ENCODE measurements at places on chromosomes 13 and 19.

DNA sequence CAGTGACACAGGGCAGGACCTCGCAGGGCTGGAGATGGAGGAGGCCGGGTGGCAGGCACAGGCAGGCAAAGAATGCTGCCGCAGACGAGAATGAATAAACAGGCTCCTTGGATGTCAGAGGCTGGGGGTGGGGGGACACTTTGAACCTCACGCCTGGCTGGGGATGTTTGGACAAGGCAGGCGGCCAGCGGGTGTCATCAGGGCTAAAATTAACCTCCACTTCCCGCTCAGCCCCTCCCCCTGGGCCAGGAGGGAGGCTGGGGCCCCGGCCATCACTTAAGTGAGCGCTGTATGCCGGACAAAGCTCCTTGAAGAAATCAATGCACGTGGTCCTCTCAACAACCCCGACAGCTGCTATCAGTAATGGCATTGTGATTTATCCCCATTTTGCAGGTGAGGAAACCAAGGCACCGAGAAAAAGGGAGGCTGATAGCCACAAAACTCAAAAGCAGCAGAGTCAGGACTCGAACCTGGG lies 10.3 kb upstream of the FUT5 start:
- DNase-seq, result peak; percentile 82

GRCh38 chr13:54449922-54450321 lies 1421.3 kb downstream of the OLFM4 start:
- no peak for DNase-seq

- peak; percentile 53 for DNase-seq
Observed at GRCh38 chr13:50485979-50486935, 357.2 kb downstream of the DLEU7 start.

GRCh38 chr19:29687244-29687896 lies 22.1 kb downstream of the PLEKHF1 start:
- DNase-seq, result peak; percentile 99

GRCh38 chr13:83378908-83379307 lies 503.4 kb downstream of the SLITRK1 start:
- DNase-seq, result peak; percentile 69

DNA sequence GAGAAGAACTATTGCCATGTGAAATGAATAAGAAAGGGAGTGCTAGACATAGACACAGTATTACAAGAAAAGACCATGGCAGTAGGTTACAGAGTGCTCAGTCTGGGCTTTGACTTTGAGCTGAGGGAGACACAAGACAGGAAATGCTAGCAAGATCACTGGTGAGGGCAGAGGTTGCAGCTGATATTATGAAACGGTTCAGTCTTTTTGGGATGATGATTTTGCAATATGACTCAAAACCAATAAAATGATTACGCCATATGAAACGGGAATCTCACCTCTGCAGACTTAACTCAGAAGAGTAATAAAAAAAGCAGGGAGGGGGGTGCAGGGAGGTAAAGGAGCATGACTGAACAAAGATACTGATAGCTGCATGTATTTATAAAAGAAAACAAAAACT lies 123.1 kb downstream of the RBM26 start:
- DNase-seq, result peak; percentile 21

- DNase-seq, result no peak
Observed at GRCh38 chr13:107233541-107233940, 665.6 kb upstream of the ARGLU1 start.

GRCh38 chr13:49733181-49733951 lies 42.1 kb upstream of the EBPL start:
- peak; percentile 6 for DNase-seq

DNA sequence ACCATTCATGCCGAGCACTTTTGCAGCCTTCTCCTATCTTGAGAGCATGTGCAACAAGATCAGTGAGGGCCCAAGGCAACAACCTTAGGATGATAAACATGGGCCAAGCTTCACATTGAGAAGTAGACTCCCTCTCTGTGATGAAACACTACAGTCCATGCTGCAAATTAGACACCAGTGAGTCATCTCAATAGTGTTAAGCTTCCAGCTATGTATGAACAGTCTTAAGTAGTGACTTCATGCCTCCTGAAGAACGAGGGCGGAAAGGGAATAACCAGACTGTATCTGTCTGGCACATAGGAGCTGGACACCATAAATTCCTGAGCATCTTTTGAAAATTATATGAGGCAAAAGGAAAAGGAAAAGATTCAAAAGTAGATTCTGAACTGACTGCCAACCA lies 309.9 kb upstream of the SLITRK1 start:
- DNase-seq, result peak; percentile 80

DNA sequence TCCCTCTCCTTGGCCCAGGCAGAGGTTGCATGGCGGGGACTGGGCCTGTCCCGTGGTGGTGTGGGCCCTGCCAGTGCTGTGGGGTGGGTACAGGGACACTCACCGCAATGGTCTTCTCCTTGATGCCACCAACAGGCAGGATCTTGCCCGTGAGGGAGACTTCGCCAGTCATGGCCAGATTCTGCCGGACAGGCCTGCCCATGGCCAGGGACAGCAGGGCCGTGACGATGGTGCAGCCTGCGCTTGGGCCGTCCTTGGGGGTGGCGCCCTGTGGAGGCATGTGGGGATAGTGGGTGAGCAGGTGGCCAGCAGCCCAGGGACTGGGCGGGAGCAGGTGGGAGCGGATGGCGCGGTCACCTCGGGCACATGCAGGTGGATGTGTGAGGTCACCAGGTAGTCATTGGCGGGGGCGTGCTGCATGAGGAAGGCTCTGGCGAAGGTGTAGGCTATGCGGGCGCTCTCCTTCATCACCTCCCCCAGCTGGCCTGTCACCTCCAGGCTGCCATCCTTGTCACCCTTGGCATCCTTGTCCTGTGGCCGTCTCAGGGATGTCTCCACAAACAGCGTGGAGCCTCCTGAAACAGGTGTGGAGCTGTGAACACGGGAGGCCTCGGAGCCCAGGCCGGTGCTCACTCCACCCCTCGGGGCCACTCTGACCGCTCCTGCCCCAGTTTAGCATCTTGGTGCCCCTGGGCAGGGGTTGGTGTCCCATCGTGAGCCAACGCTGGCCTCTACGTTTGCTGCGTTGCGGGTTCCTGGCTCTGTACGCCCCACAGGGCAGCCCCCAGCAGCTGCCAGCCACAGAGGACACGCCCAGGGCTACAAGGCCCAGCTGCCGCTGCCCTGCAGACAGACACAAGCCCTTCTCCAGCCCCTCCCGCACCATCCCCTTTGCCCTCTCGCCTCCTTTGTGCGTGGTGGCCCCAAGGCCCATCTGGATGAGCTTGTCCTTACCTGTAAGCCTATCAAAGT lies 3.4 kb downstream of the RPL36 start:
- DNase-seq, result no peak

DNA sequence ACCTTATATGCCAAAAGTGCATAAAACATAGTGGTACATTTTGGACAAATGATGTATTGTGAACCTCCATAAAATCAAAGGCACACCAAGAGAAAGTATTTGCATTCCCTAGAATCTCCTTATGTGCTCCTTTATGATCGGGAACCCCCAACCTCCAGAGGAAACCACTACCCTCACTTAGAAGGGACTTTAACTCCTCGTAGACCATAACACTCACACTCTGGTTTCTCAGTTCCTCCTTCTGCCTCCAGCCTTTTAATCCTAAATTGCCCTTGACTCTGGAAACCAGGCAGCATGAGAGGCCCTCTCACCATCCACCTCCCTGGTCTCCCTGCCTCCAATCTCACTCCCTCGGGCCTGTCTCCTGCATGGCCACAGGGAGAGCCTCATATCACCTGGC lies 9.8 kb upstream of the KCNN4 start:
- DNase-seq, result no peak

DNA sequence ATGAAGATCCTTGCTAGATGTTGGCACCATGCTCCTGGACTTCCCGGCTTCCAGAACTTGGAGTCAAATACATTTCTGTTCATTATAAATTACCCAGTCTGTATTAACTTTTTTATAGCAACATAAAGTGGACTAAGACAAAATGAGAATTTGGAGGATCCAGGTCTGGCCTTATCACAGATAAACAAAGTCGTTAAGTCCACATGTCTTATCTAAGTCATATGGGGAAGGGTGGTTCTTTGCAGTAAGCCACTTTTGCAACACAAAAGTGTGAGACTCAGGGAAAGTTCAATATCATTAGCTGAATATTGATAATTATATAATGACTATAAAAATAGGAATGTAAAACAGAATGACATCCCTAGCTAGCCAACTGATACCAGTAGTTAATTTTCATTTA lies 91.6 kb upstream of the SIAH3 start:
- DNase-seq, result no peak

GRCh38 chr13:24893863-24894262 lies 129.9 kb downstream of the RNF17 start:
- DNase-seq, result no peak

GRCh38 chr19:11322269-11323024 lies 17.0 kb downstream of the RAB3D start:
- DNase-seq, result no peak

DNA sequence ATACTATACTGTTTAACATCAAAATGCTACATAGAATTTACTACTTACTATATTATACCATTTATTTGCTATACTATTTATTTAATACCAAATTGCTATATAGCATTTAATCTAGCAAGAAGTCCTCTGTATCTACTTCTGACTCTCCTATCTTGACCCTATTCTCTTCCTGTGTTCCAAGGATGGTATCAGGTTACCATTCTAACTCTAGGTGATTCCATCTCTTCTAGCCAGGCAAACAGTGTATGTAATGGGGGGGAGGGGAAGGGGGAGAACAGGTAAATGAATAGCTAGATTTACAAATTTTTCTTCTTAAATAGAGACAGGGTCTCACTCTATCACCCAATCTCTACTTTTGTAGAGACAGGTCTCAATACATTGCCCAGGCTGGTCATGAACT lies 200.3 kb downstream of the DIAPH3 start:
- DNase-seq, result no peak

GRCh38 chr19:6564393-6564792 lies 26.6 kb downstream of the CD70 start:
- peak; percentile 33 for DNase-seq

GRCh38 chr19:16333001-16333586 lies 8.5 kb downstream of the KLF2 start:
- no peak for DNase-seq

GRCh38 chr19:15863272-15863671 lies 34.6 kb downstream of the CYP4F2 start:
- DNase-seq, result no peak

DNA sequence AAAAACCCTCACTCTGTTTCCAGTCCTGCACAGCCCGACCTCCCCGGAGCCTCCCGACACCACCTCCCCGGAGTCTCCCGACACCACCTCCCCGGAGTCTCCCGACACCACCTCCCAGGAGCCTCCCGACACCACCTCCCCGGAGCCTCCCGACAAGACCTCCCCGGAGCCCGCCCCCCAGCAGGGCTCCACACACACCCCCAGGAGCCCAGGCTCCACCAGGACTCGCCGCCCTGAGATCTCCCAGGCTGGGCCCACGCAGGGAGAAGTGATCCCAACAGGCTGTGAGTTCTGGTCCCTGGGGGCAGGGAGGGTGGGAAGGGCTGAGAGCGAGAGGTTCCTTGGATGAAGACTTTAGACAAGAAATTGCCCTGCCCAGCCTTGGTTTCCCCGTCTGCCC lies 5.4 kb downstream of the MADCAM1 start:
- DNase-seq, result no peak

DNA sequence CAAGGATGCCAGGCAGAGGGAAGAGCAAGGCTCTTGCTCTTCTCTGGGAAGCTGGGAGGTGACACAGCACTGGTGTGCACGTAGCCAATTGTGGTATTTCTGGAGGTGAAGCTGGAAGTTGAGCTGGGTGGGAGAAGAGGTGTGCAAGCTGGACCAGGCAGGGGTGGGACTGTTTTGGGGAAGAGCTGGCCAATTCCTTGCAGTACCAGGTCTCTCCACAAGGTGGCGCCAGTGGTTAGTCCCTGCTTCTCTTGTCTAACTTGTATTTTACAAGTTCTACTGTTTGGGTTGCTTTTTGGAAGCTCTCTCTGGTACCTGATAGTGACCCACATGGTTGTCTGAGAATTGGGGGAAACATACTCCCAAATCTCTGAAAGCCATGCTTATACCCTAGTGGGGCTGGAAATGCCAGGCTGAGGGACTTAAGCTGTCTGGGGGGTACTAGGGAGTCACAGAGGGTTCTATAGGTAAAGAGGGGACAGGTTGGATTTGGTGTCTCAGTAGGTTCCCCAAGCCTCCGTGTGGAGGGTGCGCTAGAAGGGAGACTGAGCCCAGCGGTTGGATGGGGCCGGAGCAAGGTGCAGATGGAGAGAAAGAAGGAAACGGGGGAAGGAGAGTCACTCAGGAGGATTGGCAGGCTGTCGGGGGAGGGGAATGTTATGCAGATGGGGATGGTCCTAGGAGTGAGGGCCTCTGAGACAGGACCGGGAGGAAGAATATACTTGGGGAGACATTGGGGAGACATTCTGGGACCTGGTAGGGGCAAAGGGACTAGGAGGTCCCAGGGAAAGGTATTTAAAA lies 3.0 kb downstream of the HPN start:
- peak; percentile 25 for DNase-seq

DNA sequence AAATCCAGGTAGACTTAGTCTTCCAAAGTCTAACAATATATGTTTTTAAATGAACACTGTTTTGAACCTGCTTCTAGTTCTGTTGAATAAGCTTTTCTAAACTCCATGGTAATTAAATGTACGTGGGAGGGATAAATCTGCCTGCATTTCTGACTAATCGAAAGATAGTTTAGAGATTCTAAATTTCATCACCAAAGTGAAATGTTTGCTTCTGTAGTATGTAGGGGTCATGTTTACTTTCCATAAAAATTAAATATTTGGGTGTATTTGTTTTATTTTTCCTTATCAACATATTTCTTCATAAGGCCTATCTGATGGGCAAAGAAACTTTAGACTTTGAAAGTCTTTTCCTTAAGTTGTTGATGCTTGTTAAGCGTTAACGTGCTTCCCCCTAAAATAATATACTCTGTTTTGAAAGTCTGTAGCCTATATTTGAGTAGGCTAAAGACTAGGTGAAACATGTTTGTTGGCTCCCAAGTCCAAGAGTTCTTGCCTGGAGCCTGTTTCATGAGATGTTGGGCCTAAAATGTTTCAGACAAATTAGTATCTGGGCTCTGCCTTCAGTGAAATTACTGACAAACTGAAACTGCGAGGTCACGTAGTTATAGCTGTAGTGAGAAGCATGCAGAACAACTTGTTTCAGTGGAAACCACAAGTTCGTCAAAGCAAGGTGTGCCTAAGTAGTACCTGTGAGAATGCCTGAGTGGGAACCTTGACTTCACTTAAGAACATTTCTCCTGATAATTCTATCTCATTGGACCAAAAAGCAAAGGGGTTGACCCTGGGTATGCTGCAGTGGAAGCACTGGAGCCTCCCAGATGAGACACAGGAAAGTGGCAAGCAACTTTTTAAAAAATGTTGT lies 126.2 kb downstream of the LMO7 start:
- DNase-seq, result peak; percentile 63

GRCh38 chr19:7177926-7178325 lies 108.4 kb downstream of the ZNF557 start:
- no peak for DNase-seq

DNA sequence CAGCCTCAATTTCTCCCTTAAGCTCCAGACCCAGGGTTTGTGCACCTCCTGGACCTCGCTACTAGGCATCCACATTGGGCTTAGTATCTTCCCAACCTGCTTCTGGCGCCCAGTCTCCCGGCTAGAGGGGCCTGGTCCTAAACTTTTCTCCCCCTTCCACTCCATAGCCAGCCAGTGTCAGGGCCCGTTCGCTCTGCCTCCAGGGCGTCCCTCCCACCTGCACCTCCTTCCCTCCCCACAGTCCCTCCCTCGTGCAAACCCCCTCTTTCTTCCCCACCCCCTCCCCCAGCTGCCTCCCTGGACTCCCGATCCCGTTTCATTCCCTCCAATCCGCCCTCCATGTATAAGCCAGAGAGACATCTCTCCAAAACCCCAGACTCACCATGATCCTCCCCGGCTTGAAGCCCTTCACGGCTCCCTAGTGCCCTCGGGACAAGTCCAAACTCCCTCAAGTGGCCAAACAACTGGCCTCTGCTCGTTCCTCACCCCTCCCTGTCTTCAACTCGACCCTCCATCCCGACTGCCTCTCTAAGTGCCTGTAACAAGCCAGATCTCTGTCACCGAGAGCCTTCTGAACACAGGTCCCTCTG lies 997 bp upstream of the SAMD4B start:
- peak; percentile 29 for DNase-seq

All from iris pigment epithelial cell (primary cell).